GM20000 (cell line): ENCODE measurements at places on chromosomes 3 and 15.
A peak's percentile ranks its signal among the peaks of the same experiment; 100 is the strongest.

DNA sequence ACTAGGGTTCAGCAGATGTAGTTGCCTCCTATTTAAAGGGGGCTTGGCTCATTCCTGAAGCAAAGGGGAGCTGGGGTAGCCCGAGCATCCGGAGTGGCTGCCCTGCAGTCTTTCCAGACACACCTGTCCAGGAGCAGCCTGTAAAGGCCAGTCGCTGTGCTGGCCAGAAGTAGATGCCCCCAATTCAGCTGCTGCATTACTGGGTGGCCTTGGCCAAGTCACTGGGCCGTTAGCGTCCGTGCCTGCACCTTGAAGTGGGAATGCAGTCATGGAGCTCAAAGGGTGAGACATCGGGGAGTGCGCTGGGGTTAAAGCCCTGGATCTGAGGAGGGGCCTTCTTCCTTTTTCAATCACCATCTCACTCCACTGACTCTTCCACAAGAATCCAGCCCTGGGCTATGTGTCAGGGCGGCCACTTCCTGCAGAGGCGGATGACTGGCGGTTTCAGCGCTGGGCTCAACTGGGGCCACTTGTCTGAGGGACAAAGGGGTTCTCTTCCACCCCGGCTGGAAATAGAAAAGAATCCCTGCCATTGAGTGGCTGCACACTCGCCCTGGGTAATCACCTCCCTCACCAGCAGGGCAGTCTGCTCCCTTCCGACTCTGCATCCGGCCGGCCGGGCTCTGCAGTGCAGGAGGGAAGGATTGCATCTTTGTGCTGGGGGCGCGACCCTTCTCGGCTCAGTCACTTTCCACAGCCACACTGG lies 11.8 kb downstream of the ALDH1A3 start:
- no peak for DNase-seq

DNA sequence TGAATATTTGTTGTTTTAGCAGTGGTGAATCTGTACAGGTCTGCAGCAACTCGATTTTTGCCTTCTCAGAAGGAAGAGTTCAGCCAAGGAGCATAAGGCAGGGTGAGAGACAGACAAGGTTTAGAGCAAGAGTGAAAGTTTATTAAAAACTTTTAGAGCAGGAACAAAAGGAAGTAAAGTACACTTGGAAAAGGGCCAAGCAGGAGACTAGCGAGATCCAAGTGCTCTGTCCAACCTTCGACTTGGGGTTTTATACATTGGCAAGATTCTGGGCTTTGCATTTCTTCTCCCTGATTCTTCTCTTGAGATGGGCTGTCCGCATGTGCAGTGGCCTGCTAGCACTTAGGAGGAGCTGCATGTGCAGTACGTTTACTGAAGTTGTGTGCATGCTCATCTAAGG lies 46.7 kb upstream of the AADACL2 start:
- DNase-seq = no peak

DNA sequence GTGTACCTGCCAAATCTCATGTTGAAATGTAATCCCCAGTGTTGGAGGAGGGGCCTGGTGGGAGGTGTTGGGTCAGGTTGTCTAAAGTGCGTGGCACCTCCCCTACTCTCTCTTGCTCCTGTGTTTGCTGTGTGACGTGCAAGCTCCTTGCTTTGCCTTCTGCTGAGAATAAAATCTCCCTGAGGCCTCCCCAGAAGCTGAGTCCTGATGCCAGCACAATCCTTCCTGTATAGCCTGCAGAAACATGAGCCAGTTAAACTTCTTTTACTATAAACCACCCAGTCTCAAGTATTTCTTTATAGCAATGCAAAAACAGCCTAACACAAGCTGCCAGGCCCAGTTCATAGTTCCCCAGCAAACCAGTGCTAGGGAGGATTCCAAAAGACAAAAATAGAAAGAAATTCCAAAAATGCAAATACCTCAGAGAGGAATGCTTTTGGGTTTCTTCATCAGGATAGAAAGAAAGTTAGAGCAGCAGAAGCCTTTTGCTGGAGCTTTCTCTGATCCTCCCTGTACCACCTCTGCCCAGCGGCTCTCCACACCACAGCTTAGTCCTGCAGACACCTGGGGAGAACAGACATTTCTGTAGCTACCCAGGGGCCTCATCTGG lies 25.9 kb upstream of the CDV3 start:
- DNase-seq = no peak

DNA sequence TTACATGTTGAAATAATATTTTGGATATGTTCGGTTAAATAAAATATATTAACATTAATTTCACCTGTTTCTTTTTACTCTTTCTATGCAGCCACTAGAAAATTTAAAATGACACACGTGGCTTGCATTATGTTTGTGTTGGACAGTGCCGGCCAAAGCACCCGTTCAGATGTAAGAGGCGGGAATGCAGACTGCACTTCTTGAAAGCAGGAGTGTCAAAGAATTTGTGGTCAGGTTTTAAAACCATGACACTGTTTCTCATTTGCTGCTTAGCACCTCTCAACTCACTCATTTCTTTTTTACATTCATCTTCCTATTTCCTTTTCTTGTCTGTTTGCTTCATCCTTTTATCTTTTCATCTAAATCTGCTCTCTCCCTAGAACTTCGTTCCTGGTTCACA lies 35.3 kb upstream of the MINAR1 start:
- DNase-seq = no peak

DNA sequence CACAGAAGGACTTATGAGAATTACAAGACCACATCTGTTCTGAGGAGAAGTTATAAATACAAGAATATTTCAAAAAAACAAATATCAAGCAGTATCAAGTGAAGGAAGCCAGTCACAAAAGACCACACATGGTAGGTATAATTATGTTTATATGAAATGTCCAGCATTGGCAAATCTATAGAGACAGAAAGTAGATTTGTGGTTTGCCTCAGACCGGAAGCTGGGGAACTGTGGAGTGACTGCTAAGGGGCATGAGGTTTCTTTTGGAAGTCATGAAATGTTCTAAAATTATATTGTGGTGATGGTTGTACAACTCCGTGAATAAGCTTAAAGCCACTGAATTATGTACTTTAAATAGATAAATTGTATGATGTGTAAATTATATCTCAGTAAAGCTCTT lies 136.9 kb downstream of the FRMD5 start:
- no peak for DNase-seq

GRCh38 chr15:64146885-64147681 lies 4.4 kb upstream of the SNX22 start:
- DNase-seq = no peak

DNA sequence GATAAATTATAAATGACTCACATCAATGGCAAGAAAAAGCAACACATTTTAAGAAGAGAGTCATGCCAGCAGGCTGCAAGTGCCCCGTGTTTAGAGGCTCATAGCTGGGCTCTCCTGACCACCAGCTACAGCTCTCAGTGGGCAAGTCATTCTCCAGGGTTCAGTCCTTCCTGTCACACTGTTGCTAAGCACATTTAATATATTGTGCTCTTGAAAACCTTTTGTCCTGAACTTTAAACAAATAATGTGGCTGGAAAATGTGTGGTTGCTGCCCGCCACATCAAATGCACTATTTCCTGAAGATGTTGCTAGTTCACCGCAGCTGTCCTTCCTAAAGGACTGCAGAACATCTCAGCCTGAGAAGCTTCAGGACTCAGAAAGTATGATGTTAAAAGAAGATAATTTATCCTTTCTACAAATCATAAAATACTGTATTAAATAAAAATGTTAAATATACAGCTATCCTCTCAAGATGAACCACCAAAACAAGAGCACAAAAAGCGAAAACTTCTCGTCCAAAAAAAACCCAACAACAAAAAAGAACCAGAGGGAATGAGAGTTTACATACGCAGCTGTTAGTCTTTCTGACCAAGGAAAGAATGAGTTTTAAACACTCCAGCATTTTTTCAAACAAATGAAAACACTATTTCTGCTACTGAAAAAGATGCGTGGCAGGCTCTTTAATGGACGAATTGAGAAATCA lies 951 bp downstream of the TARS3 start:
- peak; percentile 61 for DNase-seq

DNA sequence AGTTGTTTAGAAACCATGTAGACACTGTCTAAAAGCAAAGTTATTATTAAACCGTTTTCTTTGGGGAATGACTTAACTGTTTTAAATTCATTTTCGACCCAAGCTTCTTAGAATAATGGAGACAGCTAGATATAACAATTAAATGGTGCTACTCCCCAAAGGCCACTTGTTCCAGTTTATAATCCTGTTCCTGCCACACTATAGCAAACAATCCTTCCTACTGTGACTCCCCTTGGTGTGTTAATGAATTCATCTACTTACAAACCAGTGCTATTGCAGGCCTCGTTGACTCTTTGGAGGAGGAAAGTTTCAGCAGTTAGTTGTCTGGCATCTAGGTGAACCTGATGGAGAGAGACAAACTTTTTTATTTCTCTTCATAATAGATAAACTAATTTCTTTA lies 25.2 kb upstream of the CLSTN2 start:
- DNase-seq = no peak

DNA sequence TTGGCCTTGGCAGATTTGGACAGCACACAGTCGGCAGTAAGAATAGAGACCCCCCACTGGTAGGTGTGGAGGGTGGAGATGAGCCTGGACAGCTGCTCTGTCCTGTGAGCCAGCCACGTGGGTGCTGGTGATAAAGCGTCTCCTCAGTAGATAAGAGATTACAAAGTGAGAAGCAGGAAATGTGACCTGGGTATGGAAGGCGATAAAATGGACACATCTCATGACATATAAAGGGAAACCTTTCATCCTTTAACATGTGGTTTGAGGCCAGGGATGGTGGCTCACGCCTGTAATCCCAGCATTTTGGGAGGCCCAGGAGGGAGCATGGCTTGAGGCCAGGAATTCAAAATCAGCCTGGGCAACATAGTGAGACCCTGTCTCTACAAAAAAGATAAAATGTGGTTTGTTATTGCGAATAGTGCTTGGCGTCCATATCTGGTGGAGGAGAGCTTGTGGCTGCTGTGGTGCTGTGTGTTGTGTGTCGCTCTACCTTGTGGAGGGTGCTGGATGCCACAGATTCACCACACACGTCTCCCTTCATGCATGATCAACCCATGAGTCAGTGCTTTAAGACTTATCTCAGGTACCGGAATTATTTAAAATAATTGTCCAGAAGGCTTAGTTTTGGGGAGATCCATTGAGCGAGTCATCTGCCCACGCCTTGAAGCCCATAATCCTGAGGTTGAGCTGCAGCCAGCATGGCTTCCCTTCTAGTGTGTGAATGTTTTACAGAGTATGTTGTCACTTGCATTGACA lies 157.0 kb downstream of the GABRG3 start:
- DNase-seq = no peak

- no peak for DNase-seq
Measured at GRCh38 chr15:26103002-26103404, 239.9 kb upstream of the ATP10A start.

- no peak for DNase-seq
Measured at GRCh38 chr3:51102396-51102795, 282.7 kb upstream of the MANF start.

DNA sequence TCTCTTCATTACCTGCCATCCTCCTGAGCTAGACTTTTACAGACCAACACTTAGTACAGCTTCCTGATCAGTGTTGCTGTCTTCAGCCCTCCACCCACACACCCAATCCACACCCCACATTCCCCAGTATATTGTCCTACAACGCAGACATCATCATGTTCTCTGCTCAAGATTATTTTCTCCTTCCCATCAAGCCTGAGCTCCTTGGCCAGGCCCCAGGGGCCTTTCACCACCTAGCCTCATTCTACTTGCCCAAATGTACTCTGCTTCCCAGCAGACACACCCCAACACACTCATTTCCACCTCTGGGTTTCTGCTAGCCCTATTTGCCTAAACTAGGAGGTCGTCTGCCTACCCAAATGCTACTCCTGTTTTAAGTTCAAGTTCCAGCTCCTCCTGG lies 37.0 kb downstream of the DAPK2 start:
- no peak for DNase-seq

GRCh38 chr15:80450811-80451321 lies 46.7 kb downstream of the ARNT2 start:
- no peak for DNase-seq

DNA sequence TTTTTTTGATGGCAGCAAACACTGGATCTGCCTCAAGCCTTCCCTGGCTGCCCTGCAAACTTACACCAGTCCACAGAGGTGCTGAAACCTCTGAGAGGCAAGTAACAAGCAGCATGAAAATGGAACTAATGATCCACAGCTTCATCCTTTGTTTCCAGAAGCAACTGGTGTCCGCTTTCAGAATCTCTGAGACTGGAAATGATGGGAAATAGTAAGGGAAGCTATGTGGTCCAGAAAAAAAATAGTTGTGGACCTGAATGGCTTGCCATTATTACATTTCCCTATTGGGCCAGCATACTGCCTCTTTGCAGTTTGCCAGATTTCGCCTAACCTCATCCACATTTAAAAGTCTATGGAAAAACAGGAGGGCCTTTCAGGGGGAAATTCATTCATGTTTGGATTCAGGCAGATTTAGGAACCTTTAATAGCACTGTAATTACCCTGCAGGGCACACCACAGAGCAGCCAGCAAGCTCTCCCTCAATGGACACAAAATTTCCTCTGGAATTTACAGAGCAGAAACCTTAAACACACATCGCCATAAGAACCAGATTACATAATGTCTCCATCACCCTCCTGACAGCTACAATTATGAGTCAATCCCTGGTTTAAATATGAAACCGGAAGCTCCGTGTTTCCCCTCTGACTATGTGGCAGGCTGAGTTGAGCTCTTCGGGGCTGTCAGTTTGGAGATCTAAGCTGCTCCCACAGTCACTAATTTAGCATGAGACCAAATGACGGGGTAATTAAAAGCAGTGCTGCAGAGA lies 134.4 kb downstream of the TMCO5A start:
- DNase-seq = peak; percentile 79

- DNase-seq = no peak
Measured at GRCh38 chr15:77964193-77964592, 113.3 kb downstream of the TBC1D2B start.

- peak; percentile 55 for DNase-seq
Measured at GRCh38 chr3:192915304-192915703, 2.4 kb downstream of the MB21D2 start.

- no peak for DNase-seq
Measured at GRCh38 chr15:33746203-33746602, 222.1 kb upstream of the CHRM5 start.
